ENCODE measurements at places on chromosomes 1 and 21.
A peak's percentile ranks its signal among the peaks of the same experiment; 100 is the strongest.

DNA sequence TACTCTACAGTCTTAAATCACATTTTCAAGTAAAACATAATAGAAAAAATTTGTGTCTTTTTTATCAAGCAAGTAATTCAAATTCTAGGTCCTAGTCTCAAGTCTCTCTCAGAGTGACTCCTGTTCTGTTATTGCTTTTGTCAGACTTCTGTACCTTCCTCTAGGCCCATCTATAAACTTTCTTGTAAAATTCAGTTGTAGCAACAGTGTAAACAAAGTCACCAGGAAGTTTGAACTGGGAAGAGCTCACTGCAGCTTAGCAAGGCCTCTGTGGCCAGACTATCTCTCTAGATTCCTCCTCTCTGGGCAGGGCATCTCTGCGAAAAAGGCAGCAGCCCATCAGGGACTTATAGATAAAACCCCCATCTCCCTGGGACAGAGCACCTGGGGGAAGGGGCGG, 13.5 kb upstream of the ZNF678 start:
- no peak for DNase-seq

- DNase-seq: no peak
These were observed 165.3 kb downstream of the FASLG start for GRCh38 chr1:172824209-172824608.

DNA sequence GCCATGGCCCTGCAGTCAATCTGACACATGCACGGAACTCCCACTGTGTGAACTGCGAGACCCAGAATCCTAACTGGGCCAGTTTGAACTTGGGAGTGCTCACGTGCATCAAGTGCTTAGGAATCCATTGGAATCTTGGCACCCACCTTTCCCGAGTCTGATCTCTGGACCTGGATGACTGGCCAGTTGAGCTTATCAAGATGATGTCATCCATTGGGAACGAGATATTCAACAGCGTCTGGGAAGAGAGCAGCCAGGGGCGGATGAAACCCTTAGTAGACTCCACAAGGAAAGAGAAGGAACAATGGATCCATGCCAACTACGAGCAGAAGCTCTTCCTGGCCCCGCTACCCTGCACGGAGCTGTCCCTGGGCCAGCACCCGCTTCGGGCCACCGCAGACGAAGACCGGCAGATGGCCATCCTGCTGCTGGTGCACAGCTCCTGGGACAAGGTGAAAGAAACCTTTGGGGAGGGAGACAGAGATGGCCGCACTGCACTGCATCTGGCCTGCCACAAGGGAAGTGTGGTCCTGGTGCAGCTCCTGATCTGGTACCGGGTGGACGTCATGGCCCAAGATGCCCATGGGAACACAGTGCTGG, 3.1 kb upstream of the TDRD5 start:
- no peak for DNase-seq

DNA sequence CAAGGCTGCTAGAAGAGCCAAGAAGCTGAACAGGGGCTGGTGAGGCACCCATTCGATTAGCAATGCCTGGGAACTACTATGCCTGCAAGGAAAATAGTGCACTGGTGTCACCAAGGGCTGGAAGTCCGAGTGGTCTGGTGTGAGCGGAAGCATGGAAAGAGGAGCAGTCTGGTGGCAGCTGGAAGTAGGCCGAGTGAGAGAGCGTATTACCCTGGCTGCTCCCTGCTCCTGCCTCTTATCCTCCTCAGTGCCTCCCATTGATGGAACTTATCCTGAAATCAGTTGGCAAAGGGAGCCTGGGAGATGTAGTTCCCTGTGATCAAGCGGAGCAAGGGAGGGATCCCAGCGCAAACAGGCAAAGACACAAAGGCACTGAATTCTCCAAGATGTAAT, 9.6 kb downstream of the SMAP2 start:
- DNase-seq: no peak

DNA sequence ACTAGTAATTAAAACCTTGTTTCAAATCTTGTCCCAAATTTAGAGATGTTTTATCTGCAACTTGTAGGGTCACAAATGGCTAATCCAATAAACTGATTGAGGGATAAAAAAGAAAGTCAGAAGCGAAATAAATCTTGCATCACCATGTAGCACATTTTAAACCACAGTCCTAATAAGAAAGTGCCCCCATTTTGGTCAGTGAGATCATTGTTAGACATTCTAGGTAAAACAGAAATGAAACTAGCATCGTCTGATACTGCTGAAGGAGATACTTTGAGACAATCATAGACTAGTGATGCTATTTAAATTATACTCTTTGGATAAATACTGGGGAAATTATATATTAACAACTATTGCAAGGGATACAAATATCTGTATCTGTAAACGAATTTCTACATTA, 247.9 kb downstream of the AMY1C start:
- DNase-seq: no peak

GRCh38 chr1:150976879-150977694, 2.5 kb upstream of the CERS2 start:
- peak; percentile 41 for DNase-seq

GRCh38 chr21:38376235-38376634, 119.4 kb downstream of the KCNJ15 start:
- DNase-seq: no peak

GRCh38 chr1:151325231-151325630, 2.0 kb downstream of the PI4KB start:
- no peak for DNase-seq

DNA sequence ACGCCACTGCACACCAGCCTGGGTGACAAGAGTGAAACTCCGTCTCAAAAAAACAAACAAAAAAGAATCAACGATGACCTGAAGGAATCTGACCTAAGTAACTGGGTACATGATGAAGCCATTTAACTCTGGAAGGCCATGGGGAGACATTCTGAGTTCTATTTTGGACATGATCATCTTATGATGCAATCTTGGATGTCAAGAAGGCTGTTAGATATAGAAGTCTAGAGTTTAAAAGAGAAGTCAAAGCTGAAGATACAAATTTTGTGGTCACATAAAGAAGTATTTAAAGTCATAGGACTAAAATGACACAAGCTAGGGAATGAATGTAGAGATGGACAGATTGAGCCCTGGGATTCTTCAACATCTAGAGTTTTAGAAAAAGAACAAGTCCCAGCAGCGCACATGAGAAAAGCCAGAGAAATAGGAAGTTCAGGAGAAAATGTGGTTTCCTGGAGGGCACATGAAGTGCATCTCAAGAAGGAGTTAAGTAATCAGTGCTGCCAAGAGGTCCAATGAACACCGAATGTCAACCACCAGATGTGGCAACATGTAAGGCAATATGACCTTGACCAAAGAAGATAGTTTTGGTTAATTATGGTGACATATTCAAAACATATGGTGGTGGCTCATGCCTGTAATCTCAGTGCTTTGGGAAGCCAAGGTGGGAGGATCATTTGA, 26.8 kb downstream of the ELK4 start:
- DNase-seq: no peak

DNA sequence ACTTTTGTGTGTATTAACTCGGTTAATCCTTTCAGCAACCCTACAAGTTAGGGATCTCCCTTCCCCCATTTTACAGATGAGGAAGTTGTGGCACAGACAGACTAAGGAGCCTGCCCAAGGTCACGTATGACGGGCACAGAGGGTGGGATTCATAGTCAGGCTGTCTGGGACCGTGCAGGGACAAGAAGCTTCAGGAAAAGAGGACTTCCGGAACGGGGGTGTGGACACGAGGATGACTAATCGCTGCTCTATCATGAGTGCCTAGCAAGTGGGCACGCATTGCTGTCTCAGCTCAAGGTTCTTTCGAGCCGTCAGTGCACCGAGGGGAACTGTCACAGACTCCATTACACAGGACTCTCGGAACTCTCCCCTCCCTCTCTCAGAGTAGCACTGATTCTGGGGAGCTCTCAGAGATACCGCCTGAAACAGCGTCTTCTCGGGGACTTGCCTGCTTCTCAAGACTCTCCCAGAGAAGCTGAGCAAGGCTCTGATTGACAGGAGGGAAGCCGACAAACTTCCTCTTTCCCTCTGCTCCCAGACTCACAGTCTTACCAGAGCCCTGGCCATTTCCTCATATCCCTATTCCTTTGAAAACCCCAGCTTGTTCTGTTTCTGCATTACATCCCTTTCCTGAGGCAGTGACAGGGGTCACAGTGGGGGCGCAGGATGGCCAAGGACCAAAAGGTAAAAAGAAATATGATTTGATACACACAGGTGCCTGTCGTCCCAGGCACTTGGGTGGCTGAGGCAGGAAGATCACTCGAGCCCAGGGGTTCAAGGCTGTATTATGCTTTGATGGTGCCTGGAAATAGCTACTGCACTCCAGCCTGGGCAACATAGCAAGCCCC, 14.4 kb downstream of the FHAD1 start:
- DNase-seq: no peak

GRCh38 chr1:9653491-9654050, 2.0 kb downstream of the PIK3CD start:
- no peak for DNase-seq

DNA sequence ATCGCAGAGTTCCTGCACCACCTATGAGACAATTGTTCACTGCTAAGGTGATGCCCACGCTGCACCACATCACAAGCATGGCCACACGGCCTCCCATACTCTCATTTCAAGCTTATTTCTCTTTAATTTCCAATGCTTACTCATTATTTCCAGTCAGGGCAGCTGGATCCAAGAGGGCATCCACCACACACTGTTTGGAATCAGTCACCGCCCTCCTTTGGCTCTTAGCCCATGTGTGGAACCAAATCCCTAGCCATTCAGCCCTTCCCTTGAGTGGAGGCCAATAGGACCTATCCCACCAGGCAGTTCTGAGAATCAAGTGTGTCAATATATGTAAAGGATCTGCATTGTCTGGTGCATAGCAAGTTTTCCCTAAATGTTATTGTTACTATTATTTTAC, 26.3 kb upstream of the PALMD start:
- DNase-seq: no peak

GRCh38 chr1:195415584-195415983, 1192.7 kb downstream of the KCNT2 start:
- DNase-seq: no peak

- DNase-seq: no peak
These were observed 406.1 kb downstream of the PRDM2 start for GRCh38 chr1:14106126-14106525.

GRCh38 chr1:54230507-54231339, 30.8 kb downstream of the MRPL37 start:
- DNase-seq: no peak

- no peak for DNase-seq
These were observed 51.5 kb downstream of the RPL5 start for GRCh38 chr1:92883297-92883696.

- no peak for DNase-seq
These were observed 682 bp upstream of the RWDD3 start for GRCh38 chr1:95233319-95233736.

- no peak for DNase-seq
These were observed 311.4 kb downstream of the BARHL2 start for GRCh38 chr1:90405726-90406125.

- DNase-seq: no peak
These were observed 85.1 kb downstream of the PLPP3 start for GRCh38 chr1:56494306-56494705.

GRCh38 chr1:117606649-117607430, 992 bp downstream of the TENT5C start:
- DNase-seq: peak; percentile 23

DNA sequence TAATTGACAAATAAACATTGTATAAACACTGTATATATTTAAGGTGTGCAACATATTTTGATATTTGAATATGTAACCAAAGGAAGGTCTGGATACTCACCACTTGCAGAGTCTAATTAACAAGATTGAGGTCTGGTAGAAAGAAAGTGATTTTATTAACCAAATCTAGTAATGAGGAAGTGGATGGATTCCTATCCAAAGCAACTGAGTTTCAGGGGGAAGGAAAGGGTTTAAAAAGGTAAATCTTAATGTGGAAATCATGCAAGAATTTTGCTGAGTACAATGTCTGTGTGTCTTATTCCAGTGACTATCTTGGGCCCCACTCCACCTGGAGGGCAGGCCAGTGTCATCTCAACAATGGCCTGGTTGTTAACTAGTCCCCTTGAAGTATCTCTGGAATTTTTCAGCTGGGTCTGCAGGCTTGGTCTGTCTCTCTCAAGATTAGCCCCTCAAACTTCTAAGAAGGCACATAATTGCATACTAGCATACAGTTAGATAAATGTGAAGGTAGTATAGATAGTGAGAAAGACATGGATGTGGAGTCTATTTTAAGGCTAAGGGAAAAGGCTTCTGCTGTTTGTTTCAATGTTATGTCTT, 262.7 kb upstream of the RGS18 start:
- DNase-seq: no peak

- no peak for DNase-seq
These were observed 48.6 kb upstream of the TMEM125 start for GRCh38 chr1:43220905-43221778.

DNA sequence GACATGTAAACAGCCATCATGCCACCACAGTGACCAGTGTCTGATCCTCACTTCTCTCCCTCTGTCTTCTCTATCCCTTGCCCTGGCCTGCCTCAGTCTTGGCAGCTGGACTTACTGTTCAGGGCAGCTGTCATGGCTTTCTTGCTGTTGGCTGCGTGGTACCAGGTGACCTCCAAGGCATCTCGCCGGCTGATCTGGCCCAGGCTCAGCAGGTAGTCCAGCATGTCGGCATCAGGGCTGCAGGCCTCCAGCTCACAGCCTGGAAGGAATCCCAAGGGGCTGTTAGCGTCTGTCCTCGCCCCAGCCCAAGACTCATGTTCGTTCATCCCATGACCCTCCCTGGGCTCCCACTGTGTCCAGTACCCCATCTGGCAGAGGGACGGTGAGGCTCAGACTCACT, 3.6 kb downstream of the FAM151A start:
- no peak for DNase-seq

- DNase-seq: no peak
These were observed 35.9 kb downstream of the KCNA2 start for GRCh38 chr1:110570307-110570706.

- no peak for DNase-seq
These were observed 5.9 kb downstream of the SOD1 start for GRCh38 chr21:31665397-31665796.

- DNase-seq: no peak
These were observed 2.2 kb upstream of the ADORA3 start for GRCh38 chr1:111505641-111506119.

GRCh38 chr1:26364956-26365355, 7.6 kb downstream of the ZNF683 start:
- DNase-seq: no peak

DNA sequence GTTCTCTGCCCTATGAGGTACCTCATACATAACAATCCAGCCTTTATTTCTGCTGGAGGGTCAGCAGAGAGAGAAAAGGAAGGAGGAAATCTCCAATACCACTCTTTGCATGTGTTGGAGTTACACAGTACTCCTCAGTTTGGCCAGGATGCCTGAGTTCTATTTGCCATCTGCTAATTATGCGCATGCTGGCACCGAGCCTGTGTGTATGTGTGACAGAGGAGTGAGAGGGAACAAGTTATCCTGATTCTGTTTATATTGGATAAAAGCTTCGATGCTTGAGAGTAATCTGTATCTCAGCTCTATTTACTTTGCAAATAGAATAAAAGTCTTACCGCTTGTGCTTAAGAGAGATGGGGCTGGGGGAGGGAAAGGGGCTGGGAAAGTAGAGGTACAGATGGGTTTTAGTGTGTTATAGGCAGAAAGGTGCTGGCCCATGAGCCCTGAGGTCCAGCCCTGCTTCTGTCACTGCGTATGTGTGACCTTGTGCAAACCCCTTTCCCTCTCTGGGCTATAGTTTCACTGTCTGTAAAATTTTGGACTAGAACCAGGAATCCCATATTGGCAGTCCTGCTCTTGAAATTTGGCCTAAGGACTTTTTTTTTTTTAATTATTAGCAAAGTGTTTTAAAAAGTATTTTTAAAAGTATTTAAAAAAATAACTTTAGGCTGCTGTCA, 54.5 kb upstream of the PLXNA2 start:
- DNase-seq: no peak

GRCh38 chr21:44972821-44973220, 33.0 kb downstream of the SLX9 start:
- DNase-seq: no peak

GRCh38 chr21:35211782-35212181, 162.7 kb upstream of the RUNX1 start:
- no peak for DNase-seq
